ENCODE measurements at places on chromosomes 16 and 17. TPM values are rescaled to one million over a fixed set of nuclear protein-coding genes. Genes with fewer than 3 reads are reported as not detected.

DNA sequence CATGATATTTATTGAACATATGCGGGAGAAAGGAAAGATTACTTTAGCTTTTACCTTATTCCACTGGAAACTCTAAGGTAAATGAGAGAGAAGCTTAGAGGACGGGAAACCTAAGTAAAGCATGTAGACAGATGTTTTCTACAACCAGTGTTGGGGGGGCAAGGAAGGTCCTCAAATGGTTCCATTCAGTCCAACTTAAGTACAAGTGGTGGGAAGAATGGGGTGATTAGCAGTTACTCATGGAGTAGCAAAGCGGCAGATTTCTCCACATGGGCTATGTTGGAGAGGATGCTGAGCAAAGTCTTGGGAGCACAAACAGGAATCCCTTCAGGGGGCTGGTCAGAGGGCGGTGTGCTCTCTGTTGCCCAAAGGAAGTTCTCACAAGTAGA is 78.6 kb downstream of the YPEL2 start:
- H3K27me3 ChIP-seq: no peaks in the 10 kb centered on the region
- no peak overlapping the region for H3K27ac ChIP-seq
- no peak for DNase-seq
- H3K36me3 ChIP-seq: peaks cover 1% of the 10 kb centered on the region

The NPIPB12 gene
- 67.9 TPM for total RNA-seq

DNA sequence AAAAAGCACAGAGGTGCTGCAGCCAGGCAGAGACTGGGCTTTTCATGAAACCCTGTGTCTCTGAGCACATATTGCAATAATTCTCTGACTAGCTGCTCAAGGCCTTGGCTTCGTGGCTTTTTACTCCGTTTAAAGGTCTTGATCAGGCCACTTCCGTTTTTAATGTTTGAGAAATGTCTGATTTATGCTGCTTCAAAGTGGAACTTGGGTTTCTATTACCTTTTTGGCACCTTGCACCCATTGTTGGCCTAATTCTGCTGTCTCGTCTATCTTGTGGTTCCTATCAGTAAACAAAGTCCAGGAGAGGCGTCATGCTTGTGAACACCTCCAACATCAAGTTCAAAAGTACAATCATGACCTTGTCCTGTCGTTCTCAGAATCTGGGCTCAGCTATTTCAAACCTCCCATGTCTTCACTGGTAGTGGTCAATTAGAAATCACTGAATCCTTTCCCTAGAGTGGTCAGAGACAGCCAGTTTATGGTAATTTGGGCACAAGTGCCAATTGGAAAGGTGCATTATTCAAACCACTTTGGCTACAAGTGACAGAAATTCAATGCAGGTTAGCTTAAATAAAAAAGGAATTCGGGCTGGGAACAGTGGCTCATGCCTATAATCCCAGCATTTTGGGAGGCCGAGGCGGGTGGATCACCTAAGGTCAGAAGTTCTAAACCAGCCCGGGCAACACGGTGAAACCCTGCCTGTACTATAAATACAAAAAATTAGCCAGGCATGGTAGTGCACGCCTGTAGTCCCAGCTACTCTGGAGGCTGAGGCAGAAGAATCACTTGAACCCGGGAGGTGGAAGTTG is 33.3 kb upstream of the METTL9 start:
- H3K27ac ChIP-seq: no peak overlapping the region
- H3K4me1 ChIP-seq: peaks cover 3% of the 10 kb centered on the region
- no peaks in the 10 kb centered on the region for H3K36me3 ChIP-seq
- no peak overlapping the region for H3K4me3 ChIP-seq
- DNase-seq: no peak

The NSRP1 gene
- 28.4 TPM for total RNA-seq

- peaks cover 2% of the 10 kb centered on the region for H3K4me1 ChIP-seq
- no peaks in the 10 kb centered on the region for H3K36me3 ChIP-seq
- no peak overlapping the region for H3K27ac ChIP-seq
- peak; percentile 49 for DNase-seq
Measured at GRCh38 chr17:2929881-2930533, 133.4 kb downstream of the OR1D5 start.

The OMG gene
- total RNA-seq: 0.18 TPM

GRCh38 chr16:87584271-87584670 is 18.0 kb upstream of the JPH3 start:
- no peak overlapping the region for H3K4me3 ChIP-seq
- DNase-seq: no peak
- H3K4me1 ChIP-seq: peaks cover 2% of the 10 kb centered on the region
- peaks cover 29% of the 10 kb centered on the region for H3K27me3 ChIP-seq

DNA sequence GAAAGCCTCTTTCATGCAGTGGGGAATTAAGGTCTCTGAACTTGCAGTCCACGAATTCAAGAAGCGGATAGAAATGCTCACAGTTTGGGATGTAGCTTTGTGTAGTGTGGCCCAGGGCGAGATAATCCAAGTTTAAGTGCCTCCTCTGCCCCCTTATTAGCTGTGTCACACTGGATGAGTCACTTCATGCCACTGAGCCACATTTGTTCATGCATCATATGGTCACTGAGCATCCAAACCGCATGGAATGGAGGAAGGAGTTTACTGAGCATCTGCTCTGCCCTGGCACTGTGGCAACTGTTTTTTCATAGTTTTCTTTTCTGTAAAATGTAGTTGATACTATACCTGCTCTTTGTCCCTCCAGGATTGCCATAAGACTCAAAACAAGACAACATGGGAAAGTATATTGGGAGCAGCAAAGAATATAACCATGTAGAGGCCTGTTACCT is 15.1 kb upstream of the DHX8 start:
- peaks cover 3% of the 10 kb centered on the region for H3K27me3 ChIP-seq
- no peaks in the 10 kb centered on the region for H3K36me3 ChIP-seq
- DNase-seq: no peak
- H3K27ac ChIP-seq: no peak overlapping the region
- no peaks in the 10 kb centered on the region for H3K4me1 ChIP-seq
- no peak overlapping the region for H3K4me3 ChIP-seq

All from activated CD8-positive, alpha-beta T cell treated with anti-CD3 and anti-CD28 coated beads for 36 hours (primary cell).